Kasumi-1 (cell line): ENCODE measurements at places on chromosomes 1 and 21.

DNA sequence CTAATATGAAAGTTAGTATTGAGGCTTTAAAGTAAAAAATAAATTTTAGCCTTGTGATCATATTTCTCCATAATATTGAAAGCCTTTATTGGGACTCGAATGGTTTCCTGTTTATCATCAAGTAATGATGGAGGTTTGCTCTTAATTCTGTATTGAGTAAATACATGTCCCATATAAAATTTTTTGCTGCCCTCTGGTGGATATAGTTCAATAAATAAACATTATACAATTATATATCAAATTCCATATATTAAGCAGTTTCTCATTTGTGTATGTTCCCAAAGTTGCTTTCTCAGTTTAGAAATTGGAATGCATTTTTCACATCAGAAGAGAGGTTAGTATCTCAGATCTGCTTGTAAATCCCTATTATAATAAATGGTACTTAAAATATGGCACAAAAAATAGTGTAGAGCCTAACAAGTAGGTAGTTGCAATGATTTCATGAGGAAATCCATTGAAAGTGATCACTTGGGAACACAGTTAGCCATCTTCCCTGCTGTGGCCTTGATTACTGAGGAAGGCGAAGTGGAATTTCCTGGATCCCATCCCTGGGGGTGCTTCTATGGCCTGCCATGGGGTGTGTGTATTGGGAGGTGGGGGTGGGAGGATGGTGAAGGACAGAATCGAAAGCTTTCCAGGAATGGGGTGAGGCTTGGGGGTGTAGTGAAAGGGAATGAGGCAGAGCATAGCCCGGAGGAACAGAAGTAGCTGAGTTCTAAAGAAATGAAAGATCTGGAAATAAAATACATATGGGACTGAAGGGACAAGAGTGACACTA, 84.1 kb upstream of the C21orf91 start:
- peak; percentile 29 for DNase-seq

- DNase-seq: peak; percentile 31
These were observed 1.1 kb downstream of the ERO1B start for GRCh38 chr1:236280438-236281197.

GRCh38 chr1:41609166-41609883, 124.8 kb upstream of the EDN2 start:
- no peak for DNase-seq

- no peak for DNase-seq
These were observed 236.2 kb downstream of the NFIA start for GRCh38 chr1:61318319-61319125.

- no peak for DNase-seq
These were observed 7.4 kb upstream of the ASCL5 start for GRCh38 chr1:201134405-201134804.

DNA sequence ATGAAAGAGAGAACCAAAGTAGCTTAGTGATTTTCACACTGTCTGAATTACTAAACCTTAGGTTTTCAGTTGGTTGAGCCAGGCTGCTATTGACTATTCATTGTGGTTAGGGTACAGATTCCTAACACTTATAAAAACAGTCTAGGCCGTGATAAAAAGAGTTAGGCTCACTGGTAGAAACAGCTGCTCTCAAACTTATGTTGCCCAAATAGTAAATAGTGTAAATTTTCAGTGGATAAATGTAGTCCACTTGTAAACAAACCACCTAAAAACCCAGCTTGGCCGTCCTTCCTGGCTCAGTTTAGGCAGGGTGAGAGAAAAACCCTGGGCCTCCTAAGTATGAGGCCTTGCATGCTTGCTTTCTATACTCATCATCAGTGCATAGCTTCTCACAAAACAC, 34.9 kb downstream of the ARID1A start:
- no peak for DNase-seq

- no peak for DNase-seq
These were observed 4.8 kb upstream of the GBP2 start for GRCh38 chr1:89130716-89131115.

GRCh38 chr1:159879136-159879535, 16.7 kb upstream of the VSIG8 start:
- DNase-seq: no peak

GRCh38 chr21:46307625-46308024, 16.0 kb downstream of the C21orf58 start:
- no peak for DNase-seq

- peak; percentile 76 for DNase-seq
These were observed 30.4 kb downstream of the IFNGR2 start for GRCh38 chr21:33433425-33434114.

DNA sequence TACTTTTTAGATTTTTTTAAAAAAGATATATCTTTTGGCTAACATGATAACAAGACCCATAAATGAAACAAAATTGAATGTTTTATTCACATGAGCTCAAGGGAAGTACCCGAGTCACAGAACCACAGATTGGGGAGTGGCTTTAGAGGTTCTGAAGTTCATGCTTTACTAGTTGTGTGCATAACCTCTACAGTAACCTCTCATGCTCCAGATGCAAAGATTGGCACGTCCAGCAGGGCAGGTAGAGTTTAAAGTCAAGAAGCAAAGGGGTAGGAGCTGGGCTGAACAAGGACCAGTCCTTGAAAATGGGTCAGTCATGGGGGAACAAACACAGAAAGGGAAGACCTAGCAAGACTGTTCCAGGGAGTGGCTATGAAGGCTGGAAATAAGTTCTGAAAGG, 109.6 kb downstream of the RNF220 start:
- no peak for DNase-seq

GRCh38 chr1:29984166-29984861, 739.1 kb downstream of the MATN1 start:
- no peak for DNase-seq

DNA sequence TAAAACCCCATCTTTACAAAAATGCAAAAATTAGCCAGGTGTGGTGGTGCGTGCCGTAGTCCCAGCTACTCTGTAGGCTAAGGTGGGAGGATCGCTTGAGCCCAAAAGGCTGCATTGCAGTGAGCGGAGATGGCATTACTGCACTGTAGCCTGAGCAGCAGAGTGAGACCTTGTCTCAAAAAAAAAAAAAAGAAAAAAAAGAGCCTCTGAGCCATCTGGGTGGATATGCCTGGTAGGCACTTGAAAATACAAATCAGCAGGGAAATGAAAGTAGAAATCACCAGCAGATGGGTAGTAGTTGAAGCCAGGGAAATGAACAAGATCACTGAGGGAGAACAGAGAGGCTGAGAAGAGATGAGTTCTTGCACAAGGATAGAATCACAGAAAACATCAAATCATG, 131.0 kb upstream of the HMCN1 start:
- DNase-seq: no peak

- no peak for DNase-seq
These were observed 47.6 kb upstream of the GJA5 start for GRCh38 chr1:147808025-147808424.

- peak; percentile 82 for DNase-seq
These were observed 1695.3 kb downstream of the BRINP3 start for GRCh38 chr1:188782220-188782841.

DNA sequence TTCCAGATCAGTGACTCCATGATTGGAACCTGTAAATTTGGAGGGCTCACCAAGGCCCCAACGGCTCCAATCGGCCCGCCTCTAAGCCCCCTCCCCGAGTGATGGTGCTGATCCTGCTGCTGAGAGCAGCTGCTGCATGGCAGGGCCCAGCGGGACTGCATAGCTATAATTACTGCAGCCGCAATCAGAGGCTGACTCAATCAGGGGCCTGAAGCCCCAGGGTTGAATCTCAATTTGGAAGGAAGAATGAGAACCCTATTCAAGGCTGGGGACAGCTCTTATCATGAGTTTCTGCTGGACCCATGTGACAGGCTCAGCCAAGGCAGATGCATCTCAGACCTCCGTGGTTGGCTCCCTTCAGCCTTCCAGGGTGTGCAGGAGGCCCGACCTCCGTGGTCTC, 42.8 kb upstream of the MAGOH start:
- no peak for DNase-seq

GRCh38 chr1:215777370-215777925, 210.3 kb downstream of the KCTD3 start:
- no peak for DNase-seq

GRCh38 chr1:156858555-156858956, 361 bp downstream of the INSRR start:
- DNase-seq: no peak

DNA sequence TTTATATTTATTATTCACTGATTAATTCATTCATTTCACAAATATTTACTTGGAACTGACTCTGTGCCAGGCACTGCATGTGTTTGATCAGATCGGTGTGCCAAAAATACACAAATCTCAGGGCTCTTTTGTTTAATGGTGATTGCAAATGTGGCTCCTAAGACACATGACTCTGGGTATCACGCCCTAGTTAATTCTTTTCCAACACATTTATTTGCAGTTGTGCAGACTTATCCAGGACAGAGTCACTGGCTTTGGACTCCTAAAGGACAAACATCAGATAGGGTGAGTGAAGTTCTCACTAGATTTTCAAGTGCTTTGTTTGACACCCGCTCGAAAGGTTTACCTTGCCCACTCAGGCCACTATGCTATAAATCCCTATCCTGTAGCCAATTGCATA, 335.5 kb downstream of the BARHL2 start:
- no peak for DNase-seq

- DNase-seq: no peak
These were observed 143.0 kb downstream of the MRPL39 start for GRCh38 chr21:25464275-25464674.

GRCh38 chr1:204408074-204408507, 3.5 kb downstream of the PPP1R15B start:
- peak; percentile 37 for DNase-seq

DNA sequence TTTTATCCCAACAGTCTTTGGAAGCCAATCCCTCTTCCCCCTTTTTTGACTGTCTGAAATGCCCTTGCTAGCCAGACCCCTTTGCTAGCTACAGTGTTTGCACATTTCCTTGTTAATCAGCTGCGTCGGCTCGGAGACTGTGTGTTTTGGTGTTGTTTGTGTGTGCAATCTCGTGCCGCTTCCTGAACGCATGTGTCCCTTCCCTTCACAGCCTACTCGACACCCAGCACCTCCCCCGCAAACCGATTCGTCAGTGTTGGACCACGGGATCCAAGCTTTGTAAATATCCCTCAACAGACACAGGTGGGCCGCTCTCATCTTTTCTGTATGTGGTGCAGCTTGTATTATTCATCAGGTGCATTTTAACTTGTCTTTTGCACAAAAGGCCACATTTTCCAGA, 298.7 kb downstream of the TM2D1 start:
- DNase-seq: no peak

- DNase-seq: peak; percentile 56
These were observed 10.7 kb downstream of the LEPR start for GRCh38 chr1:65431111-65431705.

GRCh38 chr21:24829397-24829796, 777.9 kb downstream of the MRPL39 start:
- no peak for DNase-seq

DNA sequence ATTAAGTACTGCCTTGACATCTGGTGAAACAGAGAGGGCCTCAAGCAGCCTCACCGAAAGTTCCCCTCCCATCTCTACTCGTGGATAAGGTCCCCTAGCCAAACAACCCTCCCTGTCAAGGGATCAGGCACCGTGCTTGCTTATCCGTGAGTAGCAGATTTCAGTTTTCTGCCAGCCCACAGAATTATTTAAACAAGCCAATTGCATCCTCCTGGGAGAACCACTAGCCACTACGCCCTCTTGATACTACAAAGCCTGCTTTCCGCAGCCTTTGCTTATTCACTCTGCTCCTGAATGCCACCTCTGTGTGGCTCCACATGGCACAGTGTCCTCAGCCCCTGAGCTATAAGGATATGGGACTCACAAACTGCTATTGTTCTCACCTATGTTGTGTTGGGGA, 5.9 kb upstream of the TFF2 start:
- no peak for DNase-seq

GRCh38 chr1:34365295-34365694, 188.6 kb downstream of the C1orf94 start:
- DNase-seq: no peak

DNA sequence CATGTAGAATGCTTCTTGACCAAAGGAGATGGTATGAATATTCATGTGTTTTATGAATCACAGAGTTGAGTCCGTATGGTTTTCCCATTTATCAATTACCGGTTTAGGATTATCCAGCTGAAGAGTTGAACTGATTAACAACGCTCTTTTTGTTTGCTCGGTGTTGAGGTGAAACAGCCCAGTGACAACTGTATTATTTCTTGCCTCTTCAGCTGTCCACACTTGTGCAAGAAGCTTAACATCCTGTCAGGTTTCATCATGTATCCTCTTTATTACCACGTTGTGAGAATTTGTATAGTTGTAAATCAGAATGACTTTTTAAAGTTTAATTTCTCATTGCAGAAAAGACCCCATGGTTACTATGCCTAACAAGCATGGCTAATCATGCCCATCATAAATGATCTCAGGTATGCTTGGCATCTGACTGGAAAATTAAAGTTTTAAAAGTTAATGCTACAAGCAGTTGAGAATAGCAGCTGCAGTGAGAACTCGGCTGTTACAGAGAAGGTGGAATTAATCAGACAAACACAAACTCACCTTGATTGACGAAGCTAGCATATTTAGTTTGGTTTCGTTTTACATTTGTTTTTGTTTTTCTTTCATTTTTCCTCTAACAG, 563.2 kb upstream of the ADGRL2 start:
- DNase-seq: no peak

- no peak for DNase-seq
These were observed 3.7 kb upstream of the FABP3 start for GRCh38 chr1:31376375-31377134.

DNA sequence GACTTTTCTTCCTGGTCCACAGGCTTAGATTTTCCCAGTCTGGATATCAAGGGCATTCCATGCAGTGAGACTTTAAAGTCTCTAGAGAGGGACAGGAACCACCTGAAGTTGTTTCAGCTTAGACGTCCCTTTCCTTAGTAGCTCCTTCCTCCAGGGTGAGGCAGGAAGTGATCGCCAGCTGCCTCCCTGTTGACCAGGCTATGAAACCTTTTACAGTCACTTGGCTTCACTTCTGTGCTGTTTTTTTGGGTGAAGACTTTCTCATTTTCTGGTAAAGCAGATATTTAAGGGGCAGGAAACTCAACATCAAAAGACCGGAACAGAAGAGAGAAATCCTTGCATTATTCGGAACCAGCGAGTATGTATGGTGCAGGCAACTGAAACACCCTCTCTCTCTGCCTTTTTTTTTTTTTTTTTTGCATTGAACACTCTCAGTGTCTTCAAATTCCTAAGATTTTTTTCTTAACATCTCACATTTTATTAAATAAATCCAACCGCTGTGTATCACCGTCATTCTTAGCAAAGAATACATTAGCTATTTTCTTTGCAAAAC, 234.6 kb upstream of the IRF2BP2 start:
- peak; percentile 30 for DNase-seq

DNA sequence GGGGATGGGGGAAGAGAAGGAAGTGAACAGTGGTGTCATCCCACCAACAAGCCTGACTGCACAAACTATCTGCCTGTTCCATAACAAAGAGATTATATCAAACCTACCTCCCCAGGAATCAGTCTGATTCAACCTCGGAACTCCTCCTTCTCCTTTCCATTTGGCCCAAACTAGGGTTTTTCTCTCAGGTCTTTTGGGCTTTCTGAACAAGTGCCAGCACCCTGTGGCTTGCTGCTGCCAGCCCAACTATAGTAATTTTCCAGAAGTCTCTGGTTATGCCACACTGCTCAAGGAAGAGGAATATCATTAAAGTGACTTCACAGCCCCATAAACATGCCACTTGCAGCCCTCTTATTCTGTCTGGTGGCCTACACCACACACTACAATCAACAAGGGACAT, 70.5 kb downstream of the RGS7 start:
- DNase-seq: no peak

GRCh38 chr1:216531263-216532239, 108.3 kb upstream of the USH2A start:
- no peak for DNase-seq

- DNase-seq: peak; percentile 97
These were observed 28.7 kb downstream of the ABCA4 start for GRCh38 chr1:94092210-94092613.
